ENCODE measurements at places on chromosomes 16 and 17.

GRCh38 chr17:49353607-49354006, 8.4 kb downstream of the ZNF652 start:
- peaks cover 30% of the 10 kb centered on the region for H3K4me1 ChIP-seq
- peaks cover 5% of the 10 kb centered on the region for H3K36me3 ChIP-seq
- no peaks in the 10 kb centered on the region for H3K27me3 ChIP-seq

DNA sequence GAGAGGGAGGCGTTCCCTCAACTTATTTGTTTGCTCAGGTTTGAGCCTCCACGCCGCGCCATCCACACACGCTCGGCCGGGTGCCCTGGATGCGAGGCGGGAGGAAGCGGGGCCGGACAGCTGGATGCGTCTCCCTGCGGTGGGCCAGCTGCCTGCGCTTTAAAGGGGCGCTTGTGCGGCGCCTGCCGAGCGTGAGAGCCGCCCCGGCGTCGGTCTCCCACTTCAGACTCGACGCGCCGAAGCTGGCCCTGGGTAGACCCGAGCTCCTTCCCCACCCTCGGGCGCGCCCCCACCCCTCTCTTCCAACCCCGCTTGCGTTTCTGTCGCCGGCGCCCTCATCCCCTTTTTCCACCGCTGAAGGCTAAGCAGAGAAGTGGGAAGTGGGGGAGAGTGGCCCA, 527 bp upstream of the CHAD start:
- H3K27ac ChIP-seq, result no peak overlapping the region
- no peaks in the 10 kb centered on the region for H3K36me3 ChIP-seq
- DNase-seq, result no peak
- H3K4me1 ChIP-seq, result peaks cover 29% of the 10 kb centered on the region

DNA sequence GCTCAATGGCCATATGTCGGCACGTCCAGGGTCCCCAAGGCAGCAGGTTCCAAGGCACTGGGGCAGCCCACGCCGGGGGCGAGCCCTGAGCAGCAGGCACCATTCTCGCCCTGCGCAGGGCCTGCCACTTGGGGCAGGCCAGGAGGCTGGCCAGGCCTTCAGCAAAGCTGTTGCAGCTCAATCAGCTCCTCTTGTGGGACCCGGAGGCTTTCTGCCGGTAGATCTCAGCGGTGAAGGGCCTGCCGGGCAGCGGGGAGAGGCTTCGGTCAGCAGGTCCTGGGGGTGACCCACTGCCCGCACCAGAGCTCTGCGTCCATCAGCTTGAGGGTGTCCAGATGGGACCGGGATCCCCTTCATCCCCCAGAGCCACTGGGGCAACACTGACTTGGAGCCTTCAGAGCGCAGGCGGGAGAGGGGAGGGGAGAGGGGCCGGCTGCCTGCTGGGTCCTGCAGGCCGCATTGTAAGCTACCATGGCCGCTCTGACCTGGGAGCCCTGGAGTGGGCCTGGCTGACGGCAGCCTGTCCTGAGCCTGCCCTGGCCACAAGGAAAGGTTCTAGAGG, 9.5 kb upstream of the RASD1 start:
- no peak overlapping the region for H3K4me3 ChIP-seq
- no peaks in the 10 kb centered on the region for H3K4me1 ChIP-seq

DNA sequence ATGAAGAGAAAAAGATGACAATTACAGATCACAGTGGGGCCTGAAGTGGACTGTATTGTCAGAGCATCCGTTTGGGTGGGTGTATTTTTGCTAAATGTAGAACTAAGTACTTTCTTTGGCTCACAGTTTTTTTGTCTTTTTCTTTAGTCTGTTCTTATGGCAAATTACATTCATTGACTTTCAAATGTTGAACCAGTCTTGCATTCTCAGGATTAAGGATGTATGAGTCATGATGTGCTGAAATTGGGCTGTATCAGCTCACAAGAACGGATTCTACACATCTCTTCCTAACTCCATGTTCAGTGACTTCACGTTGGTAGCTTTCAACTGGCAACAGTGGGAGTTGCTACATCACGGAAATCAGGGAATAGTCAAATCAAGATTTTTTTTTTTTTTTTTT, 66.5 kb downstream of the TEX2 start:
- H3K27ac ChIP-seq, result no peak overlapping the region
- H3K4me3 ChIP-seq, result no peak overlapping the region
- no peak for DNase-seq
- no peaks in the 10 kb centered on the region for H3K27me3 ChIP-seq

- no peak overlapping the region for H3K4me3 ChIP-seq
- DNase-seq, result no peak
- H3K27ac ChIP-seq, result no peak overlapping the region
- H3K4me1 ChIP-seq, result peaks cover 3% of the 10 kb centered on the region
- no peaks in the 10 kb centered on the region for H3K27me3 ChIP-seq
Measured at GRCh38 chr16:56783344-56783743, 53.4 kb downstream of the NUP93 start.

- H3K27ac ChIP-seq, result no peak overlapping the region
- no peak overlapping the region for H3K4me3 ChIP-seq
- DNase-seq, result no peak
- H3K4me1 ChIP-seq, result peaks cover 3% of the 10 kb centered on the region
- no peaks in the 10 kb centered on the region for H3K36me3 ChIP-seq
Measured at GRCh38 chr17:72122010-72122764, 1.4 kb downstream of the SOX9 start.

DNA sequence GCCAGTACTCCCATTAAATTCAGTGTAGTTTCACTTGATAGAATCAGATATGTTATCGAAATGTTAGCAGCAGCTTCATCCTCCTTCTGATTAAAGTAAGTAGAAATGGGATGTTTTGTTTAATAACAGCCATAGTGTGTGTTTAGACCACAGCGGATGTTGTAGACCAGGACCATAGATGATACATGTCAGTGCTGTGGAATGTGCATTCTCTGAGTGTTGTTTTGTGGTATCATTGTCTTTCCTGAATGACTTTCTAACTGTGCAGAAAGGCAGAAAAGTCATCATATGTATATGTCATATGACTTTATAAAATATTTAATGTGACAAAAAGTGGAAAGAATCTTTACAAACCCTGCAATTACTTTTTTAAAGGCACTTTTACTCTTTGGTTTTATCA, 55.6 kb downstream of the CYLD start:
- H3K36me3 ChIP-seq, result peaks cover 74% of the 10 kb centered on the region
- H3K27me3 ChIP-seq, result no peaks in the 10 kb centered on the region
- DNase-seq, result no peak
- no peak overlapping the region for H3K4me3 ChIP-seq
- H3K4me1 ChIP-seq, result no peaks in the 10 kb centered on the region

Data from natural killer cell (primary cell).